ENCODE measurements at places on chromosomes 13 and 19.
A peak's percentile ranks its signal among the peaks of the same experiment; 100 is the strongest.

GRCh38 chr19:38021352-38021751 is 114.3 kb downstream of the SIPA1L3 start:
- no peak for DNase-seq

GRCh38 chr13:29452773-29453616 is 142.5 kb downstream of the SLC7A1 start:
- DNase-seq, result no peak

DNA sequence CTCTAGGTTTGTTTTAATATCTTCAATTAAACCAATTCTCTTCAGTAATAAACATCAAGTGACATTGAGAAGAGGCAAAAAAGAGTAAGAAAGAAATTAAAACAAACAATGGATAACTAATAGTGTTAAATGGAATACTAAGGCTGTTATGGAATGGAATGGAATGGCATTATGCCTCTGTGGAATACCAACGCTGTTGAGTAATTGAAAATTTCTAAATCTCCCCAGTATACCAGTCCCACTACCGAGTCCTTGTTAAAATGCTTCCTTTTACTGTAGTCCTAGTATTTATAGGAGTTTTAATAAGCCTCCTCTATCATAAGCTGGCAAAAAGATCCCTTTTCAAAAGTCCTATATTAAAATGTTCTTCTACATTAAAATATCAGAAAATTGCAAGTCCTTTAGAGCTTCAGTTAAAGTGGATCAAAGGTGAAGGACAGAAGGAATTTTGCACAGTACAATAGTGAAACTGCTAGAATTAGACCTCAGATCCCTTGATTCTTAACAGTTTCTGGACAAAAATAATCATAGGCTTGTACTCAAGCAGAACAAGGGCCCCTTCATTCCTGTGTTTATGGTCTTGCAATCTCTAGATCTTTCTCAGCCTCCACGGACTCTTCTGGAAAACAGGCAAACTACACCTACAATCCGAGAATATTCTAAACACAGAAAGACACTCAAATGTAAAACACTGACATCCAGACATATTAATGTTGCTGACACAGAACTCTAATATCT is 128.2 kb downstream of the PCDH9 start:
- no peak for DNase-seq

DNA sequence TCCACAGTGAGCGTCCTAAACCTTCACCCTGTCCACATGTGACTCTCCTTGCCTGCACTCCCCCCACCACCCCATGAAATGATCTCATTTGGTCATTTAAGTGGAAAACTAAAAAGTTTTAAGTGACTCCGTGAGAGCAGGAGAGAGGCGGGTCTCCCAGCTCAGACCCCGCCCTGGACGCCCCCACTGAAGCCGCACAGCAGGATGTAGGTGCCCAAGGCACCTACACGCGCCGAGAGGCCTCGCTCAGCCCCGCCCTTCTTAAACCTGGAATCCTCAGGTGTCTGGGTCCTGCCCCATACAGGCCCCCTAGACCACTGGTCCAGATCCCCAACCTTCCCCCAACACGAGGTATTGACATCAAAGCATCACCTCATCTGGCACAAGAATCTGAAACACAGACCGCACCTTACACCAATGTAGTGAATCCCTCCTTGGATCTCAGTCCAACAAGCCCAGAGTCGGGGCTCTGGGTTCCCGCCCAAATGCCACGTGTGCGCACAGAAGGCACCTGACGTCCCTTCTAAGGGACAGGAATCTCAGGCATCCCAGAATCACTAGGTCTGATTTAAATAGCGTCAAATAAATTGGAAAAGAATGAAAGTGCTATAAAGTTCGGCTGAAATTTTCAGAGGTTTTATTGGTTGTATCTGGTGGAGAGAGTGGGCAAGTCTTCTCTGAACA is 3.5 kb downstream of the IGFL1 start:
- peak; percentile 32 for DNase-seq

DNA sequence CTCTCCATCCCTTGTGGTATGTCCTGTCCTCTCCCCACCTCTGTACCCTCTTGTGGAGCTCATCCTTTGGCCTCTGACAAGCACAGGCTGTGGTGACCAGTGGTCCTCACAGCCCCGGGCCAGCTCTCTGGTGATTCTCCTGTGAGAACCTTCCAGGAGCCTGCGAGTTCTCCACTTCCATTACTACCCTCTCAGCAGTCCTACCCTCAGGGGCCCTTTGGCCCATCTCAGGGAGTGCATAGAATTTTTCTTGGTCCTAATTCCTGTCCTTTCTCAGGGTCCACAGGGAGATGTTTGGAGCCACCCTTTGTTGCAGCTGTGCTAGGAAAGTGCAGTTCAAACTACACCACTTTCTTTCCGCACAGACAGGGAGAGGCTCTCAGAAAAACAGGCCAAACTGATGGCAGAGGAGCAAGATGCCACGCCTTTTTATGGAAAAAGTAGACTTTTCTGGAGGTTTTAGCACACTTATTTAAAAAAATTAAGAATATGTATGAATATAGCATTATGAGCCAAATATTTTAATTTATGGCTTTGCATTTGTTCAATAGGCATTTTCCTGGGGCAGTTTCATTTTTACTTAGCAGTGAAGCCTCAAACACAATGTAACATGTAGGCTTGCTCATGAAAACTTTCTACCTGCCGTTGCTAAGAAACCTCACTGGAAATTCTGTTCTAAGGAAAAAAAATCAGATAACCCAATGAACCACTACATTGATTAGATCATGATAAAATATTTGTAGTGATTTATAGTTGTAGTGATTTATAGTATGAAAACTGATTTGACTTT is 92.0 kb downstream of the GPR12 start:
- no peak for DNase-seq

Data from sciatic nerve (tissue), 2 donors.